ENCODE measurements at places on chromosomes 4 and X.

- DNase-seq = no peak
Observed at GRCh38 chr4:67576538-67576937, 18.0 kb downstream of the STAP1 start.

DNA sequence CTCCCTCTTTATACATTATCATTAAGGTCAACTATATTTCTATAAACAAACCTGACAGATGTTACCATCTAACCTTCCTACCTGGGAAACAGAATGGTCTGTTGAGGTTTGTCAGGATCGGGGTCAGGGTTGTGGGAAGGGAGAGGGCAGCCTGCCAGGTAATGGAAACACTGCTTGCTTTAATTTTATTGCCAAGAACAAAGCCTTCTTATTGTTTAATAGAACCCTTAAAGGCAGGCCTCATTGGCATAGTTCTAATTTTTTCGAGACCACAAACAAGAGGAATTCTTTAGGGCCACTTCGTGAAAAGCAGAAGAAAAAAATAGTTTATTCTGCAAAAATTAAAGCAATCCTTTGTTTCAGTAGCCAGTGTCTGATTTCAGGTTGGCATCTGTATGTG lies 113.2 kb downstream of the MID1 start:
- DNase-seq = no peak

- no peak for DNase-seq
Observed at GRCh38 chr4:110009550-110009949, 96.9 kb downstream of the EGF start.

DNA sequence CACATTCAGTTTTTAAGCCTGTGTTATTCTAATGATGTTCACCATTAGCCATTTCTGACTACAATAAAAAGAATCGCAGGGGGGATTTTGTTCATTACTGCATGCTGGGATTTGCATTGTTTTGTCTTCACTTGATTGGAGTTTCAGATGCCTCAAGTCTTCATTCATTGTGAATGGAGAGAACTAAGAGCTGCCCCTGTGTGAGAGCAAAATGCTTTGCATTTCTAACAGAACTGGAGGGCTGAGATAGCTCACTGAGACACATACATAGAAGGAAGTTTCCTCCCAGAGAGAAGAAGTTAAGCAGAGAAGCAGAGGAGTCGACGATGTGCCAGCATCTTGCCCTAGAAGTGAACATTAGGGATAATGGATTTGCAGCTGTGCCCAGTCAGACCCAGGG lies 113.5 kb upstream of the GATB start:
- DNase-seq = no peak

DNA sequence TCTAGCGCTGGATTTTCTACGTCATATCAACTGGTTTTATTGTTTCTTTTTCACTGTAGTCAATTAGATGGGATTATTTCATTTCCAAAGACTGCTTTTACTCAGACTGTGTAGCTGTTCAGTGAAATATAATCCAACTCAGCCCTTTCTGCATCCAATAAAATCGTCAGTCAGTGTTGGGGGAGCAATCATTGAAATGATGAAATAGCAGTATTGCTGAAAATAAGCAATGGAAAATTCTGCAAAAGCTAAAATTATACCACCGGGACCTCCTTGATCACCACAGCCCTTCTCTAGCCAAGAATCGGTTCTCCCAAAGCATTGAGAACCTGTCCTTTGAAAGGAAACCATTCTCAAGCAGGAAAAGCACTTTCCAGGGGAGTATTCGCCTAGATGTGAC lies 243.1 kb upstream of the TENM3 start:
- no peak for DNase-seq

GRCh38 chr4:1973661-1974060 lies 35.1 kb downstream of the NELFA start:
- DNase-seq = no peak

DNA sequence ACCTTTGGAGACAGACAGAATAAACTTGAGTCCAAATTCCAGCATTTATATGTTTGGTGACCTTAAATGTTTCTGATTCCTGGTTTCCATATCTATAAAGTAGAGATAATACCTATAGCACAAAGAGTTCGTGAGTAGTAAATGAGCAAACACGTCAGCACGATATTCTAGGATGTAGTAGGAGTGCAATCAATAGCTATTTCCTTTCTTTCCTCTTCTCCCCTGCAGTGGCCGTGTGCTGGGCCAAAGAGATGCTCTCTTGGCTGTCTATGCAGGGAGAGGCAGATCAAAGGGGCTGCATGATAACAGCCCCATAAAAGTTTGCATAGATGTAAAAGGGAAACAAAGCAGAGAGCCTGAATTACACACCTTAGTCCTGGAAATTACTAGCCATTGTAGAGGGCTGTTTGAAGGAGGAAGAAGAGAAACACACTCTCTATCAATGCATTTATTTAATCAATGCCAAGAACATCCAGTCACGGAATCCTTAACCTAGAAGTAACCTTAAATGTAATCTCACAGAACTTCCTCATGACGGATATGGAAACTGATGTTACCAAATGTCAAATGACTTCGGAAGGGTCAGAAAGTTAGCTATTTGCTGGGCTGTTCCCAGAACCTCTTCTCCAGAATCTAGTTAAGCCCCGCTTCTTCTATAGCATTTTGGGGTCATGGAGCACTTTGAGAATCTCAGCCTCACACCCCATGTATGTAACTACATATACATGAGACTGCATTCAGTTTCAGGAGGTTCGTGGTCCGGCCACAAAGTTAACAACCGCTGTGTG lies 35.5 kb upstream of the PLAC8 start:
- DNase-seq = no peak

DNA sequence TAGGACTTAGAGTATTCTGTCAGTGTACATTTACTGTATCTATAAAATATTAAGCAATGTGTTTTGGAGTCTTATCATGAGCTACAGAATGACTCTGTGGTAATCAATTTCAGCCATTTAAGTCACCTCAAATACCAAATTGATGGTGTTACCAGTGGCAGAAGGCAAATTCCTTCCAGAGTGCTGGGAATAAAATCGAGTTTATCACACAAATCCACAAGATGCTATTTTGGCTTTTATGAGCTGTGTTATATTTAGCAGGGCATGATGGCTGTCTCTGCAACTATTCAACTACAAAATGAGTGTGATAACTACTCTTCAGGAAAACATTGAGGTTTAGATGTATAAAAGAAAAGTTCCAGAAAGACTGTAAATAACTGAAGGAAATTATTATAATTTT lies 78.2 kb downstream of the AREG start:
- DNase-seq = no peak

DNA sequence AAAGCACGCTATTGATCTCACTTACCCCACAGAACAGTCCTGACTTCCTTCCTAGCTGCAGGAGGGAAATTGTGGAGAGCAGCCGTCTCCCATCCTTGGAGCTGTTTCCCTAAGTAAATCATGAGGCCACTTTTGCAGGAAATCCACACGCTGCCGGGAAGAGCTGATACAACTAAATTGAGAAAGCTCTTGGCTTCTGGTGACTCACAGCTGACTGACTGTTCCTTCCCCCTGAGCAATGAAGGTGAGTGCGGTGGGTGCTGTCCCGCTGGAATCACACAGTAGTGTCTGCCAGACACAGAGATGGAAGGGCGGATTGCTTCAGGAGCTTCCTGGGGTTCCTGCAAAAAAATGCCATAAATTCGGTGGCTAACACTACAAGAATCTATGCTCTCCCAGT lies 268.9 kb downstream of the ASMT start:
- DNase-seq = no peak

DNA sequence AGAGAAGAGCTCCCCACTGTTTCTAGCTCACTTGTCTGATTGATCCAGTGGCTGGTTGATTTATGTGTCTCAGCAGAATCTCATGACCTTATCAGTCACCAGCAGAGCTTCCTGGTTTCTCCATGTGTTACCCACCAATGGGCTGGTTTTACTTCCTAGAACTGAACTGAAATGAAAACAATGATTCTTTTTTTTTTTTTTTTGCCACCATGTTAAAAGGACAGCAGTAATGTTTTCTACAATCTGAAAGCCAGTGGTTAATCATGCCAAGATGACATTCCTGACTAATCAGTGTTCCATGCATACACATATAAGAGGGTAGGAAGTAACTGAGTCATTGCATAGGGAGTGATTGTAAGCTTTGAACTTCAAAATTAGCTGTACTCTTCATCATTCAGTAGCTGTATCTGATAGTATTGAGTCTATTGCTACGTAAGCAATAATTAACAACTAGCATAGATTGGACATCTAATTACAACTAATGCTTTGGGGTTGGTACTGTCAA lies 67.7 kb downstream of the SLC4A4 start:
- DNase-seq = no peak

DNA sequence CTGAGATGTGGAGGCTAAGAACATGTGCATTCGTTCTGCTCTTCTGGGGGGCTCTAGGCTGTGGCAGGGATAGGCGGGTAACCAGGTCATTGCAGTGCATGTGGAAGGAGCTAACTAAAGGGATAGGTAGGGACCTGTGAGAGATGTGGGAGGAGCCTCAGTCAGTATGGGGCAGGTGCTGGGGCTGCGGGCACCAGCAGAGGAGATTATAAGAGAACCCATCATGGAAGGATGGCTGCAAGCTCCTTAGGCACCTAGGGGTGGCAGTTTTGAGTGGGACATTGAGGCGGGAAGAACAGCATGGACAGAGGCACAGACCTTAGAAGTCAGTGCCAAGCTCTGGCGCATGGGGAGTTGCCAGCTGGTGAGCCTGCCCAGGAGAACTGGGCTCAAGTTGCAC lies 7.2 kb downstream of the CLDN22 start:
- DNase-seq = no peak

DNA sequence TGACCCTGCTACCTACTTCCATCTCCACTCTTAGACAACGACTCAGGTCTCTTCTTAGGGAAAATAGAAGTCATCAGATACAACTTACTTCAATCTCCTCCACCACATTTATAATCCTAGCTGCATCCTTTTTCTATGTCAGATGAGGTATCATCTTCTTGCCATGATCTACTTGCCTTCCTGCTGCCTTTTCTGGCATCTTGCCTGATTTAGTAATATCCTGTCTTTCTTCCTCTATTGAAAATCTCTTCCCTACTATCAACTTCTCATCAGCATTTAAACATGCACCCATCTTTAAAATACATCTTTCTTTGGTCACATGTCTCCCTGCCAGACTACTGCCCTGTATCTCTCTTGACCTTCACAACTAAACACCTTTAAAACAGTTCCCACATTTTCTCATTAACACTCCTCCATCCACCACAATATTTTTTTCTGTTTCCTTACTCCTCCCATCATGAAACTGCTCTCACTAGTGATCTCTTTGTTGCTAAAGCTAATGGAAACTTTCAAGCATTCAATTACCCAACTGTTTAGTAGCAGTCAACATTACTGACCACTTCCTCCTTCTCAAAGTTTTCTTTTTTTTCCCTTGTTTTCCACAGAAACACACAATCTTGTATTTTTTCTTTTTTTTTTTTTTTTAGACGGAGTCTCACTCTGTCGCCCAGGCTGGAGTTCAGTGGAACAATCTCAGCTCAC lies 100.8 kb upstream of the CXorf66 start:
- DNase-seq = no peak

DNA sequence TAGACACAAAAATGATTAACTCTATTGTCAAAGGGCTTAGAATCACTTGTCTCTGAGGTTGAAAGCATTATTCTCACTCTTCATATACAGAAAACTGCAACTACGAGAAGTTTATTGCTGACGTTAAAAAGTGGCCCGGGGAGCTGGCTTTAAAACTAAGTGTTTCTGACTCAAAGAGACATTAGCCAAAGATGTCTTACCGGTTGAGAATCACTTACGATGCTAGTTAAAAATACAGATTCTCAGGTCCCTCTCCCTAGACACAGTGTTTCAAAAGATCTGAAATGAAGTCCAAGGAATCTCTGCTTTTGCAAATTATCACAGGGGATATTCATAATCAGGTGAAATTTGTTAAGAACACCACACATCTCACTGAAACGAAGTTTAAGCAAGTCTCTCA lies 1.2 kb downstream of the GNPDA2 start:
- no peak for DNase-seq

- no peak for DNase-seq
Observed at GRCh38 chr4:30182786-30183185, 537.4 kb upstream of the PCDH7 start.

DNA sequence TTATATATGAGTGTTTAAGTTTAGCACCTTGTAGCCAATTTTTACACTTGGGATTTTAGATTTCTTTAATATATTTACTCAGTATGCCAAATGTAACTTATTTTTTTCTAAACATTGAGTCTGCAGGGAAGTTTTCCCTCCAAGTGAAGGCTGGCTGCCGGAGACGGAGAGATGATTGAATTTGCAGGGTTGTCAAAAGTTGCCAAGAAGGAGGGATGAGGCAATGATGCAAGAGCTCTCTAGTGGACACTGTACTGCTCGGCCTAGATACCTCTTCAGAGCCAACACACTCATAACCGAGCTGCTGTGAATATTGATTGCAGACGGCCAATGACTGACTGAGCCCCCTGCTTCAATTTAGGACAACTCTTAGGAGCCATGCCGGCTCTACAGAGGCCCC lies 318.6 kb upstream of the CASK start:
- DNase-seq = no peak

DNA sequence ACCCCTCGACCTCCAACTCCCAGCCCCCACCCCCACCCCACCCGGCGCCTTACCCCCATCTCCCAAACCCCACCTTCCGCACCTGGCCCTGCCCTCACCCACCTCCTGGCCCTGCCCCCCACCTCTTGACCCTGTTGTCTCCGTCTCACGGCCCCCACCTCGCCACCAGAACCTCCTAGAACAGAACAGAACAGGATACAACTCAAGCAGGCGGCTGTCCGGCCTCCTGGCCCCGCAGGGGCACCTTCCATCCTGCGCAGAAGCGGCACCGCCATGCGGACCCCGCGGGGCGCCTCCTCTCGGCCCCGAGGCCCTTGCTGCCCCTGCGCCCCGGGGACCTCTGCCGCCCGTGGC lies 354 bp downstream of the CTAG2 start:
- peak; percentile 76 for DNase-seq

- DNase-seq = no peak
Observed at GRCh38 chr4:89410687-89411086, 103.1 kb upstream of the GPRIN3 start.

DNA sequence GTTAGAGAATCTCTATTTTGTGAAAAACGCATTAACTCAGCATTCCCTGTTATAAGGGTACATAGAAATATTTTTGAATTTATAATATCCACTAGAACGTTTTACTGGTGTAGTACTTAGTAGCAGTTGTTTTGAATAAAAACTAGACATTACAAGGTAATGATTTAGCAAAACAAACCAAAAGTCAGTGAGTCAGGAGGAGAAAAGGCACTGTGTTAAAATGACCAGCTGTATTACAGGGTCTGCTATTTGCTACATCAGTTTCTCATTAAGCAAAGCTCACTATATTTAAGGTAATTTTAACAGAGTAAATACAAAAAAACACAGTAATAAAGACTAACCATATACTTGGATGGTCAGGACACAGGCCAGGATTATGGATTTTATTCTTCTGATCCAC lies 152.8 kb downstream of the RASL11B start:
- no peak for DNase-seq

- no peak for DNase-seq
Observed at GRCh38 chr4:79408063-79408462, at the start of gene GK2. TSS of gene GK2 (minus strand) at chr4:79408228. CDS start at chr4:79408200, 28 bp downstream.

DNA sequence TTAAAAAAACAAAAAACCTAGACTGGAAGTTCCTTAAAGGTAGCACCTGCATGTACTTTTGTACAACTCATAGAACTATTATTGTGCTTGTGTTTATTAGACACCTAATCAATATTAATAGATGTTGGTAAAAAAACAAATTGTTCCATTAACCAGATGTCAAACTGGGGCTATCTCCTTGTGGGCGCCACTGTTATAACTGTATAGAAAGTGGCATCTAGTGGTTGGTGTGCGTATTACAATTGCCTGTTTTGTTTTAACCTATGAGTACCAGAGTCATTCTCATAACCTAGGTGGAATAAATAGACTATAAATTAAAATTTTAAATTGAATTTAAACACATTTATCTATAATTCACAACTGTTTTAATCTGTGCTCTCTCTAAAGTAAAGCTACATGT lies 97.4 kb downstream of the COL4A5 start:
- peak; percentile 12 for DNase-seq
